ENCODE measurements at places on chromosomes 5 and 9.
A peak's percentile ranks its signal among the peaks of the same experiment; 100 is the strongest.

- no peak for DNase-seq
These were observed 18.1 kb upstream of the LPCAT1 start for GRCh38 chr5:1541702-1542400.

GRCh38 chr9:136587944-136588662 lies 42.3 kb upstream of the NOTCH1 start:
- DNase-seq: no peak

GRCh38 chr9:101387871-101388506 lies 3.2 kb upstream of the BAAT start:
- no peak for DNase-seq

DNA sequence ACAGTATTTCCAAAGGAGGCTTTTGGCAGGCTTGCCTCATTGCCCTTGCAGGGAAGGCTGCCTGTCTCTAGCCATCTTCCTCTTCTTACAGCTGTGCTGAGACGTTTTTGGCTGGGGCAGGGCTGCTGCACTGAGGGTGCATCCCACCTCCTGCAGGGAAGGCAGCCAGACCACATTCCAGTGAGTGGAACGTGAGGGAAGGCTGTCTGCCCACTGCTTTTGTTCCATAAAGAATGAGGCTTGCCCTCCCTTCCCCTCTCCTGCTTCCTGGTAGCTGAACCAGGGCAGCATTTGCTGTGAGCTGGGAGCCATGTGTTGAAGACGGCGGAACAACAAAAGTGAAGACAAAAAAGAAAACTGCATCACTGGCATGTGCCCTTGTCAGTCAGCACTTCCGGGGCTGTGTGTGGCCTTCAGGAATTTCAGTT lies 16.8 kb downstream of the MGAT1 start:
- peak; percentile 31 for DNase-seq

GRCh38 chr5:179318221-179318955 lies 26.9 kb downstream of the ADAMTS2 start:
- no peak for DNase-seq

GRCh38 chr5:151202381-151203139 lies 21.3 kb downstream of the CCDC69 start:
- DNase-seq: no peak

- DNase-seq: no peak
These were observed 23.5 kb upstream of the MOCS2 start for GRCh38 chr5:53133020-53133419.

DNA sequence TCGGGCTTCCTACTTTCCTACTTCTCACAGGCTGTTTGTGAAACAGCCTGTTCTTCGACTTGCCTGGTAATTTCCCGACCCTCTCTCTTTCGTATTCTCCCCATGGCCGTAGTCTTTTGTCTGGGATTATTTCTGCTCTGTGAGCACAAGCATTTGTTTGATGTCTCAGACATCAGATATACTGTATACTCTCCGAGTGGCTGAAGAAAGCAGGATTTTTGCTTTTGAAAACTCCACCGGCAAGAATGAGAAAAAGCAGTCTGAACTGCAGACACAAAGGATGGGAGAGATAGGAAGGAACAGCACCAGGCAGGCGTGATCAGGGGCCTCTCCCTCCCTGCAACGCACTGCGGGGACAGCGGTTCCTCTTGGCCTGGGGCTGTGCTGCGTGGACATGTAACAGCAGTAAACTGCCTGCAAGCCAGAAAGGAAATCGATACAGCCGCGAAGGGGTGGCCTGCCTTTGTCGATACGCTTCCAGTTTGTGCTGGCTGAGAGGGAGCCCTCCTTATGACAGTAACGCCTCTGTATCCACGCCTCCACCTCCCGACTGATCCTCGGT lies 313.9 kb upstream of the TLE4 start:
- DNase-seq: no peak

DNA sequence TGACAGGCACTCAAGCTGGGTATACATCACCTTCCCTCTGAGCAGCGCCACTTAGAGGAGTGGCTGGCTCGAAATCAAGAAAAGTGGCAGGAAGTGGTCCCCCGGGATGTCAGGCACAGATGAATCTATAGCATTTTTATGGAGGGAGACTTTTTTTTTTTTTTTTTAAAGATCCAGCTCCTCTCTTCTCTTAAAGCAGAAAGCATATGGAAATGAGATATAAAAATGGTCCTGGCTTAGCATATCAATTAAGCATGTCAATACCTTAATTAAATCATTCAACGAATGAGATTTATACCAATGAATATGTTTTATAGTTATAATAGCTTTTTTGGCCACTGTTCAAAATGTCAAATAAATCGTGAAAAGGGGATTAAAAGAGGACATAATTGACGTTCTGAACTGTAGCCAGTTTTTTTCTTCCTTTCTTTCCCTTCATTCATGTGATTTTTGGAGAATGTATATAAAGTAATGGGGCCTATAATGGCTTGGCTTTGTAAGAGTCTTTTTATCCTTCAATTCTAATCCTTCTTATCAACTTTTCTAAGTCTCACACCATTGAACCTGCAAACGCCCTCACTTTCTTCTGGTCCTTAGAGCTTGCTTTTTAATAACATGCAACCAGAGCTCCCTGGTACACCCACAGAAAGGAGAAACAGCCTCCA lies 319.2 kb upstream of the PANK3 start:
- no peak for DNase-seq

DNA sequence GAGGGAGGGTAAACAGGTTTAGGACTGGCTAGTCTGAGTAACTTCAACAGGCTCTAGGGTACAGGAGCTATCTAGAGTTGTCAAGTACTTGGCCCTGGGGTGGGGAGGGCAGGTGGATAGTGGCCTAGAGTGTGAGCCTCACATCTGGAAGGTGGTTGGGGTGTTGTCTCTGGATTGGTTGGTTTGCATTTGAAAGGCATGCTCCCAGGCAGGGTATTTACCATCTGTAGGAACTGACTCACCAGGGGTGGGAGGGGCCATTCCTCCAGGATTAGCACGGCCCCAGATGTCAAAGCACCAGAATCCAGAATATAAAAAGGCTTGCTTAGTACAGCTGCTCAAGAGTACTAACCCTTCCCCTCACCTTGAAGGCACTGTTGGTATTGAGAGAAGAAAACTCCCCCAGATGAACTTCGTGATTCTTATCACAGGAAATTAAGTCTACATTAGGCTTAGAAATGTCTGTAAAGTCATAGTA lies 193.3 kb downstream of the NTRK2 start:
- DNase-seq: no peak

GRCh38 chr9:125889476-125890419 lies 142.6 kb downstream of the PBX3 start:
- no peak for DNase-seq

- peak; percentile 17 for DNase-seq
These were observed 297.4 kb upstream of the TAS2R1 start for GRCh38 chr5:9927521-9927997.

DNA sequence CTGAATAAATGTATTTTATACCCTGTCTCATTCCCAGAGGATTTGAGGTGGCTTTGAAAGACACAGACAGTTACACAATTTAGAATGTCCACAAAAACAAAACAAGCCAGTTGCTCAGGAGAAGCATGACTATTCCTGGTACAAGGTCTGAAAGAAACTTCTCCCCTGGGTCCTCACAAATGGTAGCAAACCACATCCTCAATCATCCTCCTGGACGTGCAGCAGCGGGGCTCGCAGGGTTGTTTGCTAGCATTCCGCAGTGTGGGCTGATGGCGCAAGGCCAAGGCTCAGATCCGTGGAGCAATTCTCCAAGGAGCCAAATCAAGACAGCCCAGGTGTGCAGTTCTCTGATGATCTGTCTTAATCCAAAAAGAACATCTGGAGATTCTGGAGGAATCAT lies 210.3 kb downstream of the ACTL7B start:
- no peak for DNase-seq

DNA sequence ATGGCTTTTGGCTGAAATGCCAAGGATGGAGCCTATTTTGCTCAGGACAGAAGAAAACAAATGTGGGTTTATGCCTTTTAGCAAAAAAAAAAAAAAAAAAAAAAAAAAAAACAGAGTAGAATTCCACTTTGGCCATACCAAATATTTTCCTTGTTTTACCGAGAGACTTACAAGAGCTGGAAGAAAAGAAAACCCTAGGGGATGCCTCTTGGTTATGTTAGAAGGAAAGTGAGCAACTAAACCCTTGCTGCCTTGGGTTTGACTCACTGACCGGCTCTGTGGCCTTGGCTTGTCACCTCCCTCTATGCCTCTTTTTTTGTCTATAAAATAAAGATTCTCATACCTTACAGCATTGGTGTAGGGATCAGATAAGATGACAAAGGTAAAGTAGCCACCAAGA lies 69.6 kb upstream of the ABCA1 start:
- DNase-seq: no peak

- no peak for DNase-seq
These were observed 28.1 kb downstream of the UBTD2 start for GRCh38 chr5:172255444-172255843.

GRCh38 chr5:8410618-8411017 lies 541.7 kb downstream of the MTRR start:
- DNase-seq: no peak

GRCh38 chr5:176157656-176158055 lies 80.6 kb upstream of the SIMC1 start:
- DNase-seq: peak; percentile 1

GRCh38 chr5:14958188-14958587 lies 86.6 kb upstream of the ANKH start:
- DNase-seq: no peak

- peak; percentile 69 for DNase-seq
These were observed 16.1 kb upstream of the RAI14 start for GRCh38 chr5:34639852-34640626.

All from HS-27A (cell line).